ENCODE measurements at places on chromosomes 2 and 18.

DNA sequence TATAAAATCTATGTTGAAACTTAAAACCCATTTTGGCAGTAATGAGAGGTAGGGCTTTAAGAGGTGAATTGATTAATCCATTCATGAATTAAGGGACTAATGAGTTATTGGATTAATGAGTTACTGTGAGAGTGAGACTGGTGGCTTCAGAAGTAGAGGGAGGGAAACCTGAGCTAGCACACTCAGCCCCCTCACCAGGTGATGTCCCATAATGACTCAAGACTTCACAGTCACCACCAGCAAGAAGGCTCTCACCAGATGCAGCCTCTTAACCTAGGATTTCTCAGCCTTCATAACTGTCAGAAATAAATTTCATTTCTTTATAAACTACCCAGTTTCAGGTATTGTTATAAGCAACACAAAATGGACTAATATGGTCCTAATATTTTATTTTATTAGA is 621.7 kb upstream of the ACVR2A start:
- DNase-seq = no peak

DNA sequence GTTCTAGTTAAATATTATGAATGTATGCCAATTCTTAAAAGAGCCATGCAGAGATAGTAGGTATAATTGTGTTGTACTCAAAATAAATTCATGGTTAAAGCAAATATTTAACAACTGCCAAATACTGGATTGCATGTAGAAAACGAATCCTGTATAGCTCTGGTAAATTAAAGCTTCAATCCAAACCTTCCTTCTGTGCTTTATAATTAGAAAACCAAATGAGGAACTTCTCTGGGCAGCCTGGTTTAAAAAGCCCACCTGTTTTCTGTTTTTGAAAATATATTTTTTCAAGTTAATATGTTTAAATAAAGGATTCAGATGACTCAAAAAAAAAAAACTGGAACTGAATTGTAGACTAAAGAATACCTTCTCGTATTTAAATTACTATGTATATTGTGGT is 48.3 kb upstream of the ITGA4 start:
- no peak for DNase-seq

GRCh38 chr2:104026725-104027124 is 827.2 kb upstream of the POU3F3 start:
- DNase-seq = no peak

GRCh38 chr2:174535083-174535482 is 48.3 kb upstream of the GPR155 start:
- no peak for DNase-seq

GRCh38 chr2:2033691-2034090 is 289.4 kb upstream of the PXDN start:
- no peak for DNase-seq

GRCh38 chr2:52340171-52340570 is 1308.2 kb upstream of the NRXN1 start:
- DNase-seq = no peak

DNA sequence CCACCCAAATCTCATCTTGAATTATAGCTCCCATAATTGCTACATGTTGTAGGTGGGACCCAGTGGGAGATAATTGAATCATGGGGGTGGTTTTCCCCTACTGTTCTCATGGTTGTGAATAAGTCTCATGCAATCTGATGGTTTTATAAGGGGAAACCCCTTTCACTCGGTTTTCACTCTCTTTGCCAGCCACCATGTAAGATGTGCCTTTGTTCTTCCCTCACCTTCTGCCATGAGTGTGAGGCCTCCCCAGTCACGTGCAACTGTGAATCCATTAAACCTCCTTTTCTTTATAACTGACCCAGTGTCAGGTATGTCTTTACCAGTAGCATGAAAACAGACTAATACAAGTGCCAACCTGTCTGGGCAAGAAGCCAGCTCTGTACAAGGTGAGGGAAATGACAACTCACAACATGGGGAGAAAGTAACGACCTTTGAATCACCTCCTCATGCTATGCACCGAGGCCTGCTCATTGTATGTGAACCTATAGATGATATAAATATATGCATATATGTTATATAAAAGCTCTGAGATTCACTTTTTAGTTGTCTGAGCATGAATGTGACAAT is 162.2 kb downstream of the ALPK2 start:
- DNase-seq = no peak

DNA sequence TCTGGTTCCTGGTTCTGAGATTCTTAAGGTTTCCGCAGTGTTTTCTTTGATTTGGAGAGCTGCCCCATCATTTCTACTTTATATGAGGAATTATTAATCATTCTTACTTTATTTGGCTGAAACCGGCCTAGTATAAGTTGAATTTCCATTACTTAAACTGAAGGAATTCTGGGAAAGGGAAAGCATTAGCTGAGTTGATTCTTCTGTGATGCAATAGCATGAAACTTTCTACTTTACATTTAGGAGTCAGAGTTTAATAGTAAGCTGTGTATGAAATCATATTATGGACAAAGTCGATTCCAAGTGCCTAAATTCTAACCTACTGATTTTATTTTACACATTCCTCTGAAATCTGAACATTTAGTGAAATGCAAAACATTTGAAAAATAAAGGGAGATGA is 1269.7 kb upstream of the ZEB2 start:
- DNase-seq = no peak

- DNase-seq = no peak
These were observed 19.3 kb downstream of the GALNT13 start for GRCh38 chr2:153891051-153891450.

DNA sequence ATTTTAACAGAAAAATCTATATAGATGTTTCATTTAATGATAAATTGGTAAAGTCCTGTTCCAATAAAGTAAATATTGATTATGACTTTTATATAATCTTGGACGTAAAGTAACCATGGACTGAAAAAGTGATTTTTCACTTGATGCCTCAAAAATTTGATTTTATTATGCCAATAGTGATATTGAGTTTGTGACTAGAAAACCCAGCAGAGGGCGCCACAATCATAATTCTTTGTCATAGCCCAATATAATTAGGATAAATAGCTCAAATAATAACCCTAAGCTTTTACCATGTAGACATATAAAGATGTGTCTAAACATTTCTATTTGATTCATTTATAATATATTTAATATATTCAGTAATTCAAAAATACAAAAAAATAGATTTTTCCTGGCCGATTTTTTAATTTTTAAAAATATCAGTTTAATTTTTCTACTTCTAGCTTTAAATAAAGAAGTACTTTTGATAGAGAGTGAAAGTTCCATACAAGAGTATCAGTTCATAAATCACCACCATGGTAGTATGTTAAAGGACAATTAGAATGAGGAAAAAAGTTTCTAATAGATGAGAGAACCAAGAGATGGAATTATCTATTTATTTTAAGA is 30.7 kb downstream of the CAMKMT start:
- peak; percentile 28 for DNase-seq

DNA sequence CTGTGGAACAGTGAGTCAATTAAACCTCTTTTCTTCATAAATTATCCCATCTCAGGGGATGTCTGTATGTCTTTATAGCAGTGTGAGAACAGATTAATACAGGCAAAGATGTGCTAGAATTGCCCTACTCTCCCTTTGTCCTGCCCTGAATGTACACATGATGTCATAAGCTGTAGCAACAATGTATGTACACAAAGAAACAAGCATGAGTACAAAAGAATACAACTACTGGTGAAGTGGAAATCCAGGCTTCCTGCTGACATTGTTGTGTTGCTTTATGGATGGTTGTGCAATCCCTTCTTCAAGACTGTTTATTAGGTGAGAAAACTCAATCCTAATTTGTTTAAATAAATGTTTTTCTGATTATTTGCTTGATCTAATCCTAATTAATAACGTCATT is 446.6 kb downstream of the DSC3 start:
- no peak for DNase-seq

DNA sequence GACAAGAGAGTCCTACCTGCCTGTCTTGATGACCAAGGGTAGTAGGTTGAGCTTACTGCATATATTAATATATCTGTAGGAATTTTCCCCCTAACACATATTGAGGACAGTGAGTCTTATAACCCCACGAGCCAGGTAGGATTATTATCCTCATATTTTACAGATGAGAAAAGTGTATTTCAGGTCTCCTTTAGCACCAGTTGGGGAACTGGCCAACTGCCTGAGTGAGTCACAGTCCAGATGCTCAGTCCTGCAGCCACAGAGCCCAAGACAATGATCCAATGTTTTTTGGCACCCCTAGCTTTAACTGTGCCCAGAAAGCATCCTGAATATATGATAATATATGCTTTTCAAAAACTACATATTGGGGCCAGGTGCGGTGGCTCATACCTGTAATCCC is 30.8 kb upstream of the GLS start:
- DNase-seq = no peak

All from activated CD4-positive, CD25-positive, alpha-beta regulatory T cell treated with anti-CD3 and anti-CD28 coated beads, Interleukin-2, amount 50 U/mL, for 16 hours (primary cell).